ENCODE measurements at places on chromosomes 5 and 9. TPM values are rescaled to one million over a fixed set of nuclear protein-coding genes. Genes with fewer than 3 reads are reported as not detected.

DNA sequence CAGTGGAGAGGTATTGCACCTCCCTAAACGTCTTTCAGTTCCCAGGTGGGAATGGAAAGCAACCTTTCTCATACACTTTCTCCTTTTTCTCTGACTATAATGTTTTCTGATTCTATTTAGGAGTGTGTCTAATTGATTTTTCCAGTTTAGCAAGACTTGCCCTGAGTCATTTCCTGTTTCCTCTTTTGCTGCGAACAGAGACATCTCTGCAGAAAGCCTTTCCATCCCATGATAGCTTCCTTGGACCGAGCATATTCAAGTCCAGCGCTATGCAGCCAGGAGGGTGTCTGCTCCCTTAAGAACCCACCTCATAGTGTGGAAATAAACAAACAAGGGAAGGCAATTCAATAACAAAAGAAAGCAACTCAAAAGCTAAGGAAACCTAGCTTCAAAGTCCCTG is 60.0 kb upstream of the CDH6 start:
- no peak for DNase-seq

The FLT4 gene
- total RNA-seq = 8.1 TPM

- no peak for DNase-seq
These were observed 839.6 kb upstream of the CDH10 start for GRCh38 chr5:25484391-25484790.

DNA sequence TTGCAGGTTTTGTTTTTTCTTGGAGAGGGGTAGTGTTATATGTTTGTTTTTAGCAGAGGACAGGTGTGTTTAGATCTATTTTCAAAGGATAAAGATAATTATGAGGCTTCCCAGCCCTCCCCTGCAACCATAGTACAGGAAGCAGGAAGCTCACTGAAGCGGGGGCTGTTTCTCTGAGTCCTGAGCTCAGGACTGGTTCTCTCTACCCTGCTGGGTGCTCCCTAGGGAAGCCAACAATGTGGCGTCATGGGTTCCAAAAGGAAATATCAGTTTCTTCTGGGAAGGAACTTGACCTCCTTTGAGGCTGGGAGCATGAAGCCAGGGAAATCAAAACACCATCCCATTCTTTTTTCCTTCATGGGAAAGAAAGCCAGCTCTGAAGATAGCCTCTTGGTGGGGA is 62.2 kb downstream of the RAD23B start:
- DNase-seq = no peak

DNA sequence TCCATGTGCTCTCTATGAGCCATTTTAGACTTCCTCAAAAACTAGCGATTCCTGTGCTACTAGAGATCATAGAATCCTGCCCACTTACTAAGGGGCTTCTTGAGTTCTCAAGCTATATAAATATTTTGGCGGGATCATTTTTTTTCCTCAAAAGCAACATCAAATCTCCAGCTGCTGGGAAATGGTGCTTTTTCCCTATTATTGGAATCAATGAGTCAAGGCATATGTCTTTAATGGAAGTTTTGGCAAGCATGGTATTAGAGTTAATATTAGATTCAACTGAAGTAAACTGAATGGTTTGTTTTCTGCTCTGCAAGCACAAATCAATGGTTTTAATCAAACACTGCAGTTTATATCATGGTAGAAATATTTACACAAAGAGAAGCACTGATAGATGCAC is 369.9 kb upstream of the PTGER4 start:
- DNase-seq = no peak

GRCh38 chr5:93186076-93186682 is 394.8 kb downstream of the NR2F1-AS1 start:
- no peak for DNase-seq

DNA sequence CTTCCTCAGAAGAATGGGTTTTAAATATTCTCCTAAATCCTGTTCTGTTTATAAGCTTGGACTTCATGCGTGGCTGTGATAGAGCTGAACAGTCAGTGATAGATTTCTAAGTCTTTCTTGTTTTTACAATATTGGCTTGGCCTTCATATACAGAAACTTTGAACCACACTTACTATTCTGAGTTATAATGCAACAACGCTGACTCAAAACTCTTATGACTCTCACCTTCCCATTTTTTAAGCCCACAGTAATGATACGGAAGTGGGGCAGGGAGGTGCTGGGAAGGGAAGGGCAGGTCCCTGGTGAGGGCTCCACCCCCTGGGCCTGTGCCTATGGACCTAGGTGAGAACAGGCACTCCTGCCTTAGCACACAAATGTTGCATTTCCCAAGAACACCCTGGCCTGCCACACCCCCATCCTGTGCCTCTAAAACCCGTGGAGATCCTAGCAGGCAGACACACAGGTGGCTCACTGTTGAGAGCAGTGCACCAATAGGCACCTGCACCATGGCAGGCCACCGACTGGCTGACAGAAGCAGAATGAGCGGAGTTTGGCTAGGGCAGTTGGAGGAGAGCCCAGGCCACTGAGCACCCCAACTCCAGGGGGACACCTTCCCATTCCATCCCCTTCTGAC is 376.7 kb downstream of the GABRG2 start:
- DNase-seq = no peak

The CDH6 gene
- 13.5 TPM for total RNA-seq

- no peak for DNase-seq
These were observed 1304.4 kb downstream of the MAT2B start for GRCh38 chr5:164809821-164810220.

The SYK gene
- 1.5 TPM for total RNA-seq

- DNase-seq = no peak
These were observed 419.9 kb upstream of the CDH9 start for GRCh38 chr5:27458287-27458686.

DNA sequence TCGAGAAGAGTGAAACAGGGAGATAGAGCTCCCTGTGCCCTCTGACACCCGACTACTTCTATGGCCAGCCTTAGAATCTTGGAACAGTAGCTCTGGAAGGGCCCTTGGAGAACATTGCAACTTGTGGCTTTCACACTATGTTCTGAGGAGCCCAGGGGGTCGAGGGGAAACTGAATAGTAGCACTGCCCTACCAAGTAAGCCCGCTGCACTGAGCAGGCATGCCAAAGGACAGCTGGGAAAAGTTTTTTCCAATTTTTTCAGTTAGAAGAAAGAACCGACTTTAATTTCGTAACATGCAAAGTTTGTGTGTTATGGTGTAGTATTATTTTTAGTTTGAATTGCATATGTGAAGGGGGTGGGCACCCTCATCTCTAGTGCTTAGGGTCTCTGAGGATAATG is 10.9 kb downstream of the SMIM3 start:
- no peak for DNase-seq

DNA sequence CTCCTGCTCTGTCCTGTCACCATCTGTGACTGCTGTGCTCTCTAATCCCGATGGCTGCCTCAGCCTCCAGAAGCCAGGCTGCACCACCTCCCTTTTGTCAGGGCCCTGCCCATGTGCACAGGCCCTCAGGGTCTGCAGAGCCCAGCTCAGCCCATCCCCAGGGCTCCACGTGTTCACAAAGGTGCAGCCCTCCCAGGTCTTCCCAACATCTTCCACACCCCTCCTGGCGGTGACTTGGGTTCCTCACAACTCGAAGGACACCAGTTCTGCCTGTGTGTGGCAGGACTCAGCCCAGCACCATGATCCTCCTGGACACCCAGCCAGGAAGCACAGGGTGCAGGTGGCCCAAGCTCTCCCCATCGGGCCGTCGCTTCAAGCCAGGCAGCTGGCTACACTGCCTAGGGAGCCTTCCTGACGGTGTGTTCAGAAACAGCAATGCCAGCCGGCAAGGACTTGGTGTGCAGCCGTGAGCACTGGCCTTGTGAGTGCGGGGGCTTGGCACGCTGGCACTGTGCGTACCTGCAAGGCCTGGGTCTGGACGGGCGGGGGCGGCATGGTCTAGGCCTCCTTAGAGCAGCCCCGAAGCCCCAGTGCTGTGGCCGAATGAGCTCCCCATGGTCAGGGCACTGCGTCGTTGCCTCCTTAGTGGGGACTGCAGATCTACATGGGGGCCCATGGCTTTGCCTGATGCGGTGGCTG is 96.1 kb downstream of the MRPL36 start:
- no peak for DNase-seq

- DNase-seq = no peak
These were observed 93.4 kb downstream of the NRG2 start for GRCh38 chr5:139949710-139950109.

The CDK7 gene
- total RNA-seq = 36.1 TPM

DNA sequence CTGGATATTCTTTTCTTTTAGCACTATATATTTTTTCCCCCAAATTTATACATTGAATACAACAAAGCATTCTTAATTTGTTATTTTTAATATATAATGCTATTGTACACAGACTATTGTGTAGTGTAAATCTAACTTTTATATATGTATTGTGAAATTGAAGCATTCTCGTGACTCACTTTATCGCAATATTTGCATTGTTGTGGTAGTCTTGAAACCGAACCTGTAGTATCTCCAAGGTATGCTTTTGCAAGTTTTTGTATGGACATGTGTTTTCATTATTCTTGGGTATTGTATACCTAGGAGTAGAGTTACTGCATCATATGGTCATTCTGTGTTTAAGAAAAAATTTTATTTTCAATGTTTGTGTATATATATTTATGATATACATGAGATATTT is 49.6 kb downstream of the NSD1 start:
- no peak for DNase-seq

GRCh38 chr5:65481635-65482295 is at the start of gene ADAMTS6:
Gene ADAMTS6, minus strand, starts transcription at chr5:65481920. Its CDS starts 8,247 bp downstream, at chr5:65473673.
- DNase-seq = peak; percentile 3

The IFNA2 gene
- not detected for total RNA-seq

The NEURL1B gene
- total RNA-seq = 13.2 TPM

DNA sequence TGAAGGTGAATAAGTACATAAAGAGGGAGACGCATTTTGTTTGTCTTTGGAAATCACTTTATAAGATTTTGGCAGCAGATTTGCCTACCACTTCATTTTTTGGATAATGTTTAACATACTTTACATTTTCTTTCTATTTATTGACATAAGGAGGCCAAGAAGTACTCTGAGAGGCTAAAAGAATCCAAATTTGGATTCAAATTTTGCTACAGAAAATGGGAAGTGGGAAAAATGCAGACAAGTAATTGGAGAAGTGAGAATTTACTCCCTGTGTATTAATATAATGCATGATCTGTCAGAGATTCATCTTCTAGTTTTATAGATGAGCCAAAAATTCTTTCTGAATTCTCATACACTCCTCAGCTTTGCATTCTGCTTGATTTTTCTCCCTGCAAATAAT is 411.2 kb upstream of the CTNND2 start:
- DNase-seq = no peak

GRCh38 chr9:72043576-72043975 is 16.8 kb downstream of the C9orf57 start:
- no peak for DNase-seq

DNA sequence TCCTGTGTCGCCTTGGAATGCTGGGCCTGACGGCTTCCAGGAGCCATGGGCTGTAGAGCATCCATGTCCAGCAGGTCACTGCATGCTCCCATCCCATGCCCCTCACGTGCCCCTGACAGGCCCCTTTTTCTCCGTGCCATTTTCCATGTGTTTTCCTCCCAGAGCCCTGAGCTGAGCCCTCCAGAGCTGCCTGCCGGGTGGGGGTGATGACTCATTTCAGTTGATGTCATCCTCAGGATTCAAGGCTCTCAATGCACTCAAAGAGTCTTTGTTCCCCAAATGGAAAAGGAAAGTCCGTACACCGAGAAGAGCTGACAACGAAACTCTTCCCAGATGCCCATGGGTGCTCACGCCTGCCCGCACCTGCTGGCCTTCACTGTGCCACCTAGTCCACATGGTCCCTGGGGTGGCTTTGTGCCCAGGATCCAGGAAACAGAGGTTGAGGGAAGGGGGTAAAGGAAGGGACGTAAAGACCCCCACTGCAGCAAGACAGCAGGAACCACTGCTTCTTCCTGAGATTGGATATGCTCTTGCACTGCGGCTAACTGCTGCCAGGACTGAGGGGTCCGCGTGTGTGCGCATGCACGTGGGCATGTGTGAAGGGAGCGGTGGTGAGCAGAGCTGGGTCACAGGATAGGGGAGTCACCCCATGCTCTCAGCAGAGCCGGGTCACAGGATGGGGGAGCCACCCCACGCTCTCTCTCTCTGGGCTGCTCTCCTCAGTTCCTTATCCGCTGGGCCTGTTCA is 27.6 kb downstream of the COL15A1 start:
- DNase-seq = no peak
